HEK293T (cell line): ENCODE measurements at places on chromosomes 6 and 20.

GRCh38 chr20:42895020-42895419 is 294.7 kb downstream of the PTPRT start:
- no peak for DNase-seq

DNA sequence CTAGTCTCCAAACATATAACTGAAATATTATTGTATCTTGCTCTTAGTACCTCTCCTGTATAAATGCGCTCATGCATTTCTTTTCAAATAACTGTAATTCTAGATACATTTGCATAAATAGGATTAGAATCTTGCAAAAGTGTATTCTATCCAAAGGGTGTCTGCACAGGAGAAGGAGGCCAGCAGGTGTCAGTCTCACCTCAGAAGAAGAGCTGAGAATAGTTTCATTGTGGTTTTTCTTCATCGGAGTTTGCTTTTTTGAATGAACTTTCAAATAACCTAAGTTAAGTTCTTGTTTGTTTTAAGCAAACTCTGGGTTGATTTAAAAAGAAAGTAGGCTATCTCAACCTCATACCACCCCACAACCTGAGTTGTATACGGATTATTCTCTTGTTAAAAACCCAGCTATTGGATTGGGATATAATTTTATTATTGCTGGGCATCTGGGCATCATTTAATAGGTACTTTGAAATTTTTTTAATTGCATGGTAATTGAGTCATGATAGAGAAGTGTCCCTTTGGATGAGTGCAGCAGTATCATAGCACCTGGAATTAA is 125.0 kb upstream of the MLIP start:
- peak; percentile 38 for DNase-seq

GRCh38 chr20:52754366-52754765 is 217.8 kb upstream of the TSHZ2 start:
- no peak for DNase-seq

GRCh38 chr6:53018446-53018845 is 23.4 kb upstream of the GSTA4 start:
- DNase-seq: no peak
